ENCODE measurements at places on chromosomes 11 and 22.

- DNase-seq = no peak
These were observed 530 bp downstream of the BBS1 start for GRCh38 chr11:66510990-66511339.

DNA sequence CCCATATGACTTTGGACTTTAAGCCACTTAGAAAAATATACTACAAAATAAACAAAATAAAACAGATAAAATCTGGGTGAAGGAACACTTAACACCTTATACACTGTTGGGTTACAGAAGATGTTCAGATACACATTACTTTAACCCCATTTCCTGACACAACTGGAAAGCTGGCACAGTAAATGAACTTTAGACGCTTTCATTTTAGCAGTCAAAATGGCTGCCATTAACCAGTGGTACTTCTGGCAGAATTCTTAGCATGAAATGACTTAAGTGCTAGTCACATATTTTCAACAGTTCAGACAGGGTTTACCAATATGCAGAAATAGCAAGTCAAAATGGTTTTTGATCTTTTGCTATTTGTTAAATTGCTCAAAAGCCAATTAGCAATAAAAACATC, 37.9 kb downstream of the PIK3C2A start:
- DNase-seq = no peak

DNA sequence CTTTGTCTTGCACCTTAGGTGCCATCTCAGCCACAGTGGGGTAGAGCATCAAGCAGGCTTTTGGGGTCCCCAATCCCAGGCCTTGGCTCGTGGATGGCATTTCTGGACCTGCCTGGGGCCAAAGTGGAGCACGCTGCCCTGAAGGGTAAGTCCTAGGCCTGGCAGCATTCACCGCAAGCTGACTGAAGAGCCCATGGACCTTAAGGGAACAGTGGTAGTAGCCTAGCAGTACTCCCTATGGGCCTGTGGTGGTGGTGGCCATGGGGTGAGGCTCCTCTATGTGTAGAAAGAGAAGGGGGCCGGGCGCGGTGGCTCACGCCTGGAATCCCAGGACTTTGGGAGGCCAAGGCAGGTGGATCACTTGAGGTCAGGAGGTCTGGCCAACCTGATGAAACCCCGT, 36.9 kb downstream of the PIWIL3 start:
- no peak for DNase-seq

DNA sequence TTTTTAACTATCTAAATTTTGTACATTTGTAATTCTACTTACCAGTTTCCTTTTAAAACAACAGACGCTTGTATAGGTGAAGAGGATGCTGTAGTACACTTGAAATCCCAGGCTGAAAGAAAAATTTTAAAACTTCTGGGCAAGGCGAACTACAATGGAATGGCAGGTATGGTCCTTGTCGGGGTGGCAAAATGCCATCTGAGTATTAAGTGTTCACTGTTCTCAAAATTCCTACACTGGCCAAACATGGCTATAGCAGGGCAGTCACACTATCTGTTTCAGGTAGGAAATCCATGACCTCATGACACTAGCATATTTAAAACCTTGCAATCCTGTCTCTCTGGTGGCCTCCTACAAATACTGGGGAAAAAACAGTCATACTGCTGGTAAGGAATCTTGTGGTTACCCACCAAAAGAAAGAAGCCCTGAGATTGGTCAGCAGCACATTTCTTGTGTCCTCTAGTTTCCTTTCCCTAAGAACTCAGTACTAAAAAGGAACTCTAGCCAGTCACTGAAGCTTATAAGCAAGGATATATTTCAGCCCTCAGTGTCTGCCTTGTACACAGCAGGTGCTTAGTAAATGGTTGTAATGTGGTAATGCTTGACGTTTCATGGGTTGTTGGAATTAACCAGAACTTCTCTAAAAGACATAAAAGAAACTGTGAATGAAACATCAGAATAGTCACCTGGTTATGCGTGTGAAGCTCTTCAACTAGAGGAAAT, 5.2 kb upstream of the ZC3H12C start:
- DNase-seq = no peak

Data from activated T-helper 9 cell treated with anti-CD3 and anti-CD28 coated beads, Interleukin-2, amount 50 U/mL, for 16 hours (primary cell).